Stimulated activated CD4-positive, alpha-beta T cell treated with anti-CD3 and anti-CD28 coated beads, TNF-alpha, amount 100 ng/mL, for 4 hours (primary cell): ENCODE measurements at places on chromosomes 12 and 14.
A peak's percentile ranks its signal among the peaks of the same experiment; 100 is the strongest.

DNA sequence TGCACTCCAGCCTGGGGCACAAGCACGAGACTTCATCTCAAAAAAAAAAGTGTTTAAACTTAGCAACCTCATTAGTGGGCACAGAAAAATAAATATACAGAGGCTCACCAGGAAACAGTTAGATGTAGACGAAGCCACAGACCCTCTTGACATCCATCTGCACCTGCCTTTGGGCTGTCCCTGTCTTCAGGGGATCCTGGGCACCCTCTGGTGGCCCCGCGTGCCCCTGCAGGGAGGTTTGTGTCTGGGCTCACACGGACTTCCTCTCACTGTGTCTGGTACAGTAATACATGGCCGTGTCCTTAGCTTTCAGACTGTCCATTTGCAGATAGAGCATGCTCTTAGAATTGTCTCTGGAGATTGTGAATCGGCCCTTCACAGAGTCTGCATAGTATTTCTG, 916.5 kb downstream of the TMEM121 start:
- no peak for DNase-seq

GRCh38 chr12:26204612-26205289, 9.4 kb downstream of the SSPN start:
- no peak for DNase-seq

- no peak for DNase-seq
Observed at GRCh38 chr12:1872001-1872400, 46.5 kb downstream of the CACNA2D4 start.

- no peak for DNase-seq
Observed at GRCh38 chr14:99706107-99706900, 22.2 kb downstream of the CYP46A1 start.

GRCh38 chr12:111174251-111174960, 194.5 kb downstream of the PHETA1 start:
- DNase-seq = no peak

GRCh38 chr12:123389560-123390351, 5.8 kb downstream of the KMT5A start:
- peak; percentile 12 for DNase-seq

DNA sequence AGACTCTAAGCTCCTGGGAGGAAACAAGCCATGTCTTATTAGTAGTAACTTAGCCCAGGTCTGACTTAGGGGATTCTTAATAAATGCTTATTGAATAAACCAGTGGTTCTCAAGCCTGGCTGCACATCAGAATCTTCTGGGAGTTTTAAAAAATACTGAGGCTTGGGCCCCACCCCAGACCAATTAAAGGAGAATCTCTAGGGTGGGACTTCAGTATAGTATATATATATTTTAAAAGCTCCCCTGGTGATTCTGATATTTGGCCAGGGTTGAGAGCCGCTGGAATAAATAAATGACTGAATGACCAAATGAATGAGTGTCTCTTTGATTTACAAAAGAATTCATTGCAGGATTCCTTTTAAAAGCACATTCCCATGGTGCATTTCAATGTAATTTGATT, 151.5 kb upstream of the GSC start:
- DNase-seq = no peak

GRCh38 chr12:103382736-103383346, 112.9 kb downstream of the C12orf42 start:
- DNase-seq = no peak

DNA sequence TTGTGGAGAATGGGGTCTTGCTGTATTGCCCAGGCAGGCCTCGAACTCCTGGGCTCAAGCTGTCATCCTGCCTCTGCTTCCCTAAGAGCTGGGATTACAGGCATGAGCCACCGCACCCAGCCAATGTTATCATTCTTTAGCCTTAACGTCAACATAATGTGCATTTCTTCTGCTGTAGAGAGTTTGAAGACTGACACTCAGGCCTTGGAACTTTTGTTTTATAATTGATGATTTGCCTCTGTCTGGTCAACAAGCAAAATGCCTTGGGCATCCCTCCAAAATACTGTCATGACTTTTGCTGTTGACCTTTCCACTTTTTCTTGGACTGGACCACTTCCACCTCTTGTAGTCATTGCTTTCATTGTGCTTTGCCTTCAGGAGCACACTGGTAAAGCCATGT, 29.0 kb downstream of the FAM234B start:
- no peak for DNase-seq

DNA sequence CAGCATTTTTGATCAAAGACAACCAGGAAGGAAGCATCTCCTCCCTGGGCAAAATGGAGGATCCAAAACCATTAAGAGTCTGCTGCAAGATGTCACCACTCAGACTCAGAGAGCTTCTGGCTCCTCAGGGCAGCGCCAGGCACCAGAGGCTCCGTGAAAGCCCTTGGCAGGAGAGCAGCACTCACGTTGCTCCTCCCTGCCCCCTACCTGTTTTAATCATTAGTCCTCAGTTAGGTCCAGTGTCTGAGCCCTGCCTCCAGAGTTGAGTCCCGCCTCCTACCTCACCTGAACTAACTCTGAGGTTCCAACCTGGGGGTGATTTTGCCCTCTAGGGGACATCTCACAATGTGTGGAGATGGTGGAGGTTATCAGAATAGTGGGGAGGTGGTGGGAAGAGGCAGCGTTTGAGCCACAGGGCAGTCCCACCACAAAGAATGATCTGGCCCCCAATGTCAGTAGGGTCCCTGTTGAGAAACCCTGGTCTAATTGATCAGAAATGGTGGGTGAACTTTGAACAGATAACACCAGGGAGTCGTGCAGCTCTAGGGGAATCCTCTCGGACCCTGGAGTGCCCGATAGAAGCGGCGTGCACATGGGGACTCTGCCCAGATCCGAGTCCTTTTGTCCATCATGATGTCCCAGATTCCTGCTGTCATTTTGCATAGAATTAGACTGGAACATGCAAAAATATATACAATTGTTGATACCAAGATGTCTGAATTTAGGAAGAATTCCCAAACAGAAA, 156.7 kb upstream of the DIO3 start:
- no peak for DNase-seq

DNA sequence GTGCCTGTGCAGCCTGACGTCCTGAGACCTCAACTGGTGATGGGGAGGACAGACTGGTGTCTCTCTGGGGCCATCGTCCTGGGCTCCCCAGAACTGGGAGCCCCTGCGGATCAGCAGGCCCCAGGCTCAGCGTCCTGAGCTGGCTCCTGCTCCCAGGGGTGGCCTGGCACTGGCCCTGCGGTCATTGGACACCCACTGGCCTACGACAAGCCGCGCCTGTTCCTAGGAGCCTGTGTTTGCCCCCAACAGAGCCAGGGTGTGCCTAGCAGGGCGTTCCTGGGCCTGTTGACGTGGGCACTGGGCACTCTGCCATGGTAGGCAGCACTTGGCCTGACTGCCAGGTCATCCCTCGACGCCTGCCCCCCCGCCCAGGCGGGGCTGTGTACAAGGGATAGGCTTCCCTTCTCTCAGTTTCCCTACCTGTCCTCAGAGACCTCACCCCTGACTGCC, 8.4 kb downstream of the ADSS1 start:
- no peak for DNase-seq

- no peak for DNase-seq
Observed at GRCh38 chr12:59388176-59388575, 207.7 kb upstream of the SLC16A7 start.

DNA sequence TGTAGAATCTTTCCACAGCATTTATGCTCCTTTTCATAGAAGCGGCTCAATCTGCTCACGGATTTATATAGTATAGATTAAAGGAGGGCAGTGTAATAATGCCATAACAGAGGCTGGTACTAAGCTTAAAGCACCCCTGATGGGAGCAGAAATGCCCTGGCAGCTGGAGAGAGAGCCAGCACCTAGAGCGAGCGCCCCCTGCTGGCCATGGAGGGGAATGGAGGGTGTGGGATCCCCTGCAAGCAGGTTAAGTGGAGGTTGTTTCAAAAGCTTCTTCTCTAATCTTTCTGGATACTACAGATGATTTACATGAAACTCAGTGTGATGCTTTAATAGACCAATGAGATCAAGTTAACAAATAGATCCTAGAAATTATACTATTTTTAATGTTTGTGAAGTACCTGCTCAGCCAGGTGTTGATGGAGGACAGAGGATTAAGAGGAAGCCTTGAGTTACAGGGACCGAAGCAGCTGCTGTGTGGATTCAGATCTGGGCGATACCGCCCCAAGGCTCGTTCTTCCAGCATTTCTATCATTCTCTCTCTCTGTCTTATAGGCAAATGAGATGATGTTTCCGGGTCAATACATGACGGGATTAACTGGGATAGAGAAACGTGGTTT, 1519.3 kb upstream of the TMEM132C start:
- DNase-seq = peak; percentile 32

DNA sequence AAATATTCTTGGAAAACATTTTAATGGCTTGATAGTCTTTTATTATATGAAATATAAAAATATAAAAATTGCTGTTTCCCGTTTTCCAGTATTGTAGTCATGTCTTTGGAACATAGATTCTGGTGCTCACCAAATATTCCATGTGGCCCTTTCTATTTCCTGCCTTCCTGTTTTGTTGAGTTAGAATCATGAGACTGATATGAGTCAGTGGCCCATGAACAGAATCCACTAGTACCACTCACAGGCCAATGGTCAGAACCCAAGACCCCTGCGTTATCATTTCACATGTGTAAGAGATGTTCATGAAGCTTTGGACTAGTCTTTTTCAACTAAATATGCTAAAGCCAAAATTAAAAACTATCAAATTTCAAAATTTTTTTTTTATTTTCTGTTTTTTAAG, 56.9 kb downstream of the BICD1 start:
- DNase-seq = no peak

GRCh38 chr14:100592461-100592891, 5.3 kb upstream of the BEGAIN start:
- DNase-seq = no peak

GRCh38 chr14:95269493-95269892, 50.2 kb downstream of the CLMN start:
- no peak for DNase-seq

GRCh38 chr12:5018677-5019076, 25.0 kb upstream of the KCNA5 start:
- DNase-seq = no peak

GRCh38 chr14:79407572-79407971, 803.7 kb downstream of the DIO2 start:
- DNase-seq = no peak

- no peak for DNase-seq
Observed at GRCh38 chr12:123032736-123033391, 52.4 kb downstream of the ARL6IP4 start.
